ENCODE measurements at places on chromosomes 5 and 9. TPM values are rescaled to one million over a fixed set of nuclear protein-coding genes. Genes with fewer than 3 reads are reported as not detected.

GRCh38 chr5:164472165-164472564 lies 966.7 kb downstream of the MAT2B start:
- no peak for DNase-seq

DNA sequence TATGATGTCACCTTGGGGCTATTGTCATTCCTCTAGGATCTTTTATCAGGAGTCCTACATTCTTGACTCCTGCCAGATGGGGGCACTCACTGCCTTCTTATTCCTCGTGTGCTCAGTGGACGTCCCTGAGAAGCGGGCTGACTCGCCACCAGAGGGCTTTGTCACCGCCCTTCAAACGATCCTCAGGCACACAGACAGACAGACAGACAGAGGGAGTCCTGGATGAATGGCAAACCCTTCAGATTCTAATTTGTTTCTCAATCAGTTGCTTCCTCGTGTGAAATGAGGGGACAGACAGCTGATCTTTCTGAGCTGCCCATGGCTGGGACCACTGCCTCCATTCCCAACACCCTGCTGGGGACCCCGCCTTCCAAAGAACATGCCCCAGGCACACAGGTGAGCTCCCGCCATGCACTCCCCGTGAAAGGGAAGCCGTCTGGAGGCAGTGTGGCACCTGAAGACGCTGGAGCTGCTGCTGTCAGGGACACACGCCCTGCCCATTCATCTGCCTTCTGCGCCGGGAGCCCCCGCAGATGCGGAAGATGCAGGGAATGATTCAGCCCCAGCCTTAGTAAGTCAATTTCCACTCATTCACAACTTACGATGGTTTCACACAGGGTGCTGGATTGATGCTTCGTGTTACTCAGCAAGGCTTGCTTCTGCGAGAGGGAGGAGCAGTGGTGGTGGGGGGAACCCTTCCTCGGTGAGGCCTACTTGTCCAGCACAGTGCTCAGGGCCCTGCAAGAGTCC lies 24.9 kb upstream of the SH3PXD2B start:
- DNase-seq = peak; percentile 91

DNA sequence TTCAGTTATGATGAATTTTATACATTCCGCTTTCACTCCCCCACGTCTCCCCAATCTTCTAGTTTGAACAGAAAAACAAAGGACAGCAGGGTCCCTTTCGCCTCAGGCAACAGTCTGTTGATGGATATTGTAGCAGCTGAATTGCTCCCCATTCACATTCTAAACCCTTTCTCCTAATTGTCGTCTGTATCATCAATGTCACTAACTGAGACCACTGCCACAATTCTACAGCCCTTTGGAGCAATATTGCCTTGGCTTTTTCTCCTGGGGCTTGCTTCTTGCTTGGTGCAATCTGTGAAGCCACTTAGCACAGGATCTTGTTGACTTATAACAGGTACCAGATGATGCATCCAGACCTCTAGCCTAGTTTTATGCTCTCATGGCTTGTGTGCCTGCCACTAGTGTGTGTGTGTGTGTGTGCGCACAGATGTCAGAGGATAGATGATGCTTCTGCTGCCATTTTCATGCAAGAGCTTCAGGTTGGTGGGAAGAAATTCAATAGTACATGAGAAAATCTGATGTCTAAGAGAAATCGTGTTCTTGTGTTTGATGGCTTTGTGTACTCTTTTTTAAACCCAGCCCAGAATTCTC lies 195.2 kb upstream of the ISL1 start:
- DNase-seq = no peak

DNA sequence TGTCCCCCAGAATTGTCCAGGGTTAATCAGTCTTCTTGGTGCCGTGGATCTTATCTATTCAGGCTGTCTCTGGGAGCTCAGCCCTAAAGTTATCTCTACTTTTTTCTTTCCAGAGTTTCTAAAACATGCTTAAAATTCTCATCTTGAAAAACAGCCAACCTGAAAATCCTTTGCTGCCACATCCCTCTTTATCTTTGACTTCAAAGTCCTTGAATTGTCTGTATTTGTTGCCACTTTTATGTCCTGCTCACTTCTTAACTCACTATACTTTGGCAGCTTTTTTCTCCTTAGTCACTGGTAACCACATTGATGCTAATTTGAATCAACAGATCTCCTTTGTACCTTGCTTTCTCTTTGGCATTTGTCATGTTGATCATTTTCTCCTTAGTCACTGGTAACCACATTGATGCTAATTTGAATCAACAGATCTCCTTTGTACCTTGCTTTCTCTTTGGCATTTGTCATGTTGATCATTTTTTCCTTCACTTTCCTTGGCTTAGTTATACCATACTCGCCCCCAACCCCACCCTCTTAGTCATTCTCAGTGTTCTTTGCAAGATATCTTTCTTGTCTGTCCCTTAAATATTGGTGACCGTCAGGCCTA lies 8.5 kb downstream of the DMXL1 start:
- no peak for DNase-seq

DNA sequence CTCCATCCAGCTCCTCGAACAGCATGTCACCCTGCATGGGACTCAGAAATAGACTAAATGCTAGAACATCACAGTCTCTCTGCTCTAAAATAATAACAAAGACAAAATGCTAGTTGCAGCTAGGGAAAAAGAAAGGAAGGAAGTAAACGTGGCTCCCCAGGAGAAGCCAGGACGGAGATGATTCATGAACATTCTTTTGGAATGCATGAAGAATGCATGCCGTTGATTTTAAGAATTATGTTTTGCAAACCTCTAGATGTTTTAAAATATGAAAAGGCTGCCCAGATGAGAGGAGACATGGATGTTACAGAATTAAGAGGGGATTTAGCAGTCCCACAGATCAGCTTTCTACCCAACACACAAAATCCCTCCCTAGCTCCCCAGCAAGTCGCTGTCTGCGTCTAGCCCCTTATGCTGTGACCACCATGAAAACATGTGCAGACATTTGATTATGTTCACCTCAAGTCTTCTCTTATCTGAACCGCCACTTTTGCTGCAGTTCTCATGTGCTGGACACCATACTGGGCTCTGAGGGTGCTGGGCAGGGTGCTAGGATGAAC lies 139.4 kb upstream of the LMX1B start:
- peak; percentile 37 for DNase-seq

GRCh38 chr5:77993141-77993854 lies 217.2 kb upstream of the TBCA start:
- no peak for DNase-seq

- peak; percentile 43 for DNase-seq
Measured at GRCh38 chr5:73266176-73266738, 93.3 kb downstream of the TMEM174 start.

GRCh38 chr5:67900514-67900913 lies 315.0 kb upstream of the PIK3R1 start:
- DNase-seq = no peak

GRCh38 chr9:34428325-34428958 lies 29.9 kb downstream of the FAM219A start:
- no peak for DNase-seq

DNA sequence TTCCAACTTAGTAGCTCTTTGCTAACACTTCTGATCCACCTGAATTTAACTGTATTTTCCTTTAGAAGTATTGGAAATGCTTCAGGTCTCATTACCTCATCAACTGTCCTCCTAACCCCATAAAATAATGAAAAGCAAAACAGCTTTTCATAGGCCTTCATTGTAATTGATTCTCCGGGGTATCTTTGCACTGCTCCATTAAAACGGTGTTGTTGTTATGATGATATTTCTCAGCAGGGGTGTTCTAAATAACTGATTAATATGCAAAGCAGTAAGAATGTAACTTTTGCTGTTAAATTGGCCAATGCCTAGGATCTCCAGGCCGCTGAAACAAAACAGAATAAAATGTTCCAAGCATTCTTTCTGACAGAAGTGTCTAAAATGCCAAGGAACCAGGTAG lies 1983.2 kb downstream of the EFNA5 start:
- no peak for DNase-seq

DNA sequence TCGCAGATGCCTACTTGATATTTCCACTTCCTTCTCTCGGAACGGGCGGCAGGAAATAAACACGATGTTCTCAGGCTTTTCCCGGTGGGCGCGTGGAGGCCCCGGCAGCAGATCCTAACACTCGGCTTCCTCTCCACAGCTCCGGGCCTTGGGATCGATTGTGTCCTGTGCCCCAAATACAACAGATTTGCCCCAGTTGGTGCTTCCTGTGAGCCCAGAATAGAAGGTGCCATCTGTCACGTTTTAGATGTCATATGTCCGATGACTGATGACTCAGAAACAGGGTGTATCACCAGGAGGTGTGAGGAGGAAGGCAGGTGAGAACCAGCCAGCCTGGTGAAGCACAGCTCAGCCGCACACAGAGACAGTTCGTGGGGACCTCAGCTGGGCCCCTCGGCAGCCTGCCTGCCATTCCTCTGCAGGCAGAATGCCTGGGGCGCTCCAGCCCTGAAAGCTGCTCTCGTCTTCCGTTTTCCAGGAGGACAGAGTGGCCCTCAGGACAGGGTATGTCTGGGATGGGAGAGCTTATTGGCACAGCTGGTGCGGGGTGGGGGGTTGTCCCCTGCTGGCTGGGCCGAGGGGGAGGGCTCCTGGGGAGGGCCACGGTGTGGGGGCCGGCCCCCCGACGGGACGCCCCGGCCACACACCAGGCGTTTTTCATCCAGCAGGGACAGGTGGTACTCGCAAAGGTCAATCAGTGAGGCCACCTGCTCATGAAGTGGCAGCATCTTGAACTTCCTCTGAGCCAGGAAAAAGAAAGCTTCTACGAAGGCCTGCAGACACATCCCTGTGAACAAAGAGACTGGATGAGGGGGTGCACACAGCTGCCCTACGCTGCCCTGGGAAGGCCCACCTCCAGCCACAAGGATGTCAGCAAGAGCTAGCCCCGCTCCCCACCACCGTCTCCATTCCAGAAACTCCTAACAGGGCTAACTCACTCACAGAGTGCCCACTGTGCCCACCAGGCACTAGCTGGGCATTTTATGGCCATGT lies 171.0 kb downstream of the DAB2IP start:
- no peak for DNase-seq

DNA sequence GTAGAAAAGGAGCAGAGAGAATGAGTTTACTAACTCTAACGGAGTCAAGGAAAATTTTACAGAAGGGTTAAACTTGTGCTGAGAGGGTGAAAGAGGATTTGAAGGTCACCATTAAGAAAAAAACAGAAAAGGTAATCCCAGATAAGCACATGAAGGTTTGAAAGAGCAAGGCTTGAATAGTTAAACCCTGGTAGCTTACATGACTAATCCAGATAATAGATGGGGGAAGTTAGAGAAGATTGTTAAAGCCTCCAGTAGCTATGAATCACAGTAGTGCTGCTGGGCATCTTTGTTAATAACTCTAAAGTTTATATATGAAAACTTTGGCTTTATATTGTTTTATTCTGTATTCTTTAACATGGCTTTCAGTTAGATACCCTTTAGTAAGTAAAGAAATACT lies 354.5 kb upstream of the FTMT start:
- no peak for DNase-seq

DNA sequence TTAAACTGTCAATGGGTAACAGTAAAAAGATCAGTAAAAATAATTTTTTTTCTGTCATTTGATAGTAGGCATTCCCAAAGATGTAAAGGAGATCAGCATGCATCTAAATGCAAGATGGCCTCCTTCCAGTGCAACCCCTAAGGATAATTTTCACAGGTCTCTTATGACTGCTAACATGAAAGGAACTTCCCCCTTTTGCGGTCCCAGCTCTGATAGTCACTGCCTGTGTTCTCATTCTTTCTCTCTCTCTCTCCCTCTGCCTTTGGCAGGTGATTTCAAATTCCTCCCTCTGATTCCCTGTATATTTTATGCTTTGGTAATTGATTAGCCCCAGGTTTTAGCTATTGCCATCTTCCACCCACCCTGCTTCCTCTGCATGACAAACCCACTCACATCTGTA lies 8.9 kb downstream of the SPINK14 start:
- no peak for DNase-seq

DNA sequence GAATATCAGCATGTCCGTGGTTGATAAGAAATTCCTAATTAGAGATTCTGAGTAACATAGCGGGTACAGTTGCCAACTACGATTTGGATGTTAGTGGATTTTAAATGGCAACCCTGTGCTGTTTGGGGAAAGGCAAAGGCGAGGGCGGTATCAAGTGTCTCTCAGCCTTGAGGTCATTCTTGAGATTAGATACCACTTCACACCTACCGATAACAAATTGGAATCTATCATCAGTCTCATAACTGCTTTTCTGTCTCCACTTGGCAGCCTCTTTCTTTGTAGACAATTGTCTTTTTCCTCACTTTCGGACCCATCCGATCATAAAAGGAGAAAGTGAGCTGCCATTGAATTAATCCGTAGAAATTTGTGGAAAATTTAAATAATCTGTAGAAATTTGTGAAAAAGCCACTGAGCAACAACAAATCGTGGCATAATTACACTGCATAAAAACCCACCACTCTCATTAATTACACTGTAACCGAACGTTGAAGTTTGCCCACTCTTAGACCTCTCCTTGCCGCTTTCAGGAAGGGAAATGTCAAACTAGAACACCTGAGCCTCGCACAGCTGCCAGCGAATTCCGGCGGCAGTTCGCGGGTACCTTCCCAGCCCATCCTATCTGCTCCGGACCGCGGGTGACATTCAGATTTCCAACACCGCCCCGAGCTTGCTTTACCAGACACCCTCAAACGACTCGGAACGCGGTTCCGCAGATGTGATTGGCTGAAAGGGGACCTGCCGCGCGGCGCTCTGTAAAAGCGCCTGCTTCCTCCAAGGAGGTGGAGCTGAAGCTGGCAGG lies 849 bp upstream of the RGMB start:
- peak; percentile 96 for DNase-seq

DNA sequence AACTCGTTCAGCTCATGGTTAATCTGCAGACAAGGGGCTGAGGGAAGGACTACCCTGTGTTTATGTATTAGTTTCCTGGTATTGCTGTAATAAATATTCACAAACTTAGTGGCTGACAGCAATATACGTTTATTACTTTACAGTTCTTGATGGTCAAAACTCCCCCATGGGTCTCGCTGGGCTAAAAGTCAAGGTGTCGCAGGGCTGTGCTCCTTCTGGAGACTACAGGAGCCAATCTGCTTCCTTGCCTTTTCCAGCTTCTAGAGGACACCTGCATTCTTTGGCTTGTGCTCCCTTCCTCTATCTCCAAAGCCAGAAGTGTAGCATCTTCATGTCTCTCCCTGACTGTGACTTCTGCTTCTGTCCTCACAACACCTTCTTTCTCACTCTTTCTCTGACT lies 653.8 kb upstream of the RIOK2 start:
- DNase-seq = no peak

DNA sequence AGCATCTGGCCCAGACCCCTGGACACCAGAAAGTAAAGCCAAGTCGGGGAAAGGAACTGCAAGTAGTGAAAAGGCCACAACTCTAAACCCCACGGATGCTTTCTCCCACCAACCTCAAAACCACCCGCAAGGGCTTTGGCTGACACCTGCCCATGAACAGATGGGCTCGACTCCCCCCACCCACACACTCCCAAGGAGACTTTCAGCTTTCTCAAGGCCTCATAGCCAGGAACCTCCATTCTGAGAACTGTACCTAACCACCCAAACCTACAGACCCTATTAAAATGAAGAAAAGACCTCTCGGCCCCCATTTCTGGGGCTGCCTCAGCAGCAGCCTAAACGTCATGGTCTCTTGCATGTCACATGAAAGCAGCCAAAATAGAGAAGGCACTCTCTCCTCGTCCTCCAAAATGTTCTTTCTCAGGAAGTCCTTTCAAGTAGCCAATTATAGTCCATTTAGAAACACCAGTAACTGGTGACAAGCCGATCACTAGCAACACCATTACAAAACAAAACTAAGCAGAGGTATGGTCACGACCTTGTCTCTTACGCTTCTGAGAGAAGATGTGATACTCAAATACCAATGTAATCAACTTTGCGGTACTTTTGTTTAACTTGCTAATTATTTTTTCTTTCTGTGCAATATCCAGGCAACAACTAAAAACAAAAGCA lies 2.9 kb downstream of the B4GALT1 start:
- DNase-seq = no peak

The GRIA1 gene
- total RNA-seq = not detected

The PTRH1 gene
- 10.4 TPM for total RNA-seq

The HAVCR2 gene
- total RNA-seq = 0.05 TPM
